Hypothalamus (tissue), 51 donors: ENCODE measurements at places on chromosomes 3 and 15.
A peak's percentile ranks its signal among the peaks of the same experiment; 100 is the strongest.

DNA sequence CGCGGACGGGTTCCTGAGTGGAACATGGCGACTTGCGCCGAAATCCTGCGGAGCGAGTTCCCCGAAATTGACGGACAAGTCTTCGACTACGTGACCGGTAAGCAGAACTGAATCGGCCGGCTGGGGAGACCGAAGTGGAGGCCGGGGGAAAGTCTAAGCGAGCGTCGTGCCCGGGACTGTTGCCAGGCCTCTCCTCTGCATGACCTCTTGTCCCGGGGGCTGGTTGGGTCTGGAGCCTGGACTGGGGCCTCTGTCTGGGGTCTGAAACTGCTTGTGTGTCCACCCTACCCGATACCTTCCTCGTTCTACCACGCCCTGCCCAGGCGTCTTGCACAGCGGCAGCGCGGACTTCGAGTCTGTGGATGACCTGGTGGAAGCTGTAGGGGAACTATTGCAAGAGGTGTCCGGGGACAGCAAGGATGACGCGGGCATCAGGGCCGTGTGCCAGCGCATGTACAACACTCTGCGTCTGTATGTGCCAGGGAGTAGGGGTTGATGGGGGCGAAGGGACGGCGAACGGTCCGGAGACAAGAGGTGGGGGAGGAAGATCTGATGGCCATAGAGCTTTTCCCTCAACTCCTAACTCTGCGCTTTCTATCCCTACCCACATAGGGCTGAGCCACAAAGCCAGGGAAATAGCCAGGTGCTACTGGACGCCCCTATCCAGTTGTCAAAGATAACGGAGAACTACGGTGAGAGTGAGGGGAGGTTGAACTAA is at the start of gene ABCF3:
Gene ABCF3, plus strand, starts transcription at position 16 of the 718 bp plus-strand sequence. Its CDS starts 9 bp downstream, at position 25.
- DNase-seq: peak; percentile 70

- DNase-seq: no peak
Measured at GRCh38 chr3:129695230-129695629, 88.8 kb upstream of the PLXND1 start.

DNA sequence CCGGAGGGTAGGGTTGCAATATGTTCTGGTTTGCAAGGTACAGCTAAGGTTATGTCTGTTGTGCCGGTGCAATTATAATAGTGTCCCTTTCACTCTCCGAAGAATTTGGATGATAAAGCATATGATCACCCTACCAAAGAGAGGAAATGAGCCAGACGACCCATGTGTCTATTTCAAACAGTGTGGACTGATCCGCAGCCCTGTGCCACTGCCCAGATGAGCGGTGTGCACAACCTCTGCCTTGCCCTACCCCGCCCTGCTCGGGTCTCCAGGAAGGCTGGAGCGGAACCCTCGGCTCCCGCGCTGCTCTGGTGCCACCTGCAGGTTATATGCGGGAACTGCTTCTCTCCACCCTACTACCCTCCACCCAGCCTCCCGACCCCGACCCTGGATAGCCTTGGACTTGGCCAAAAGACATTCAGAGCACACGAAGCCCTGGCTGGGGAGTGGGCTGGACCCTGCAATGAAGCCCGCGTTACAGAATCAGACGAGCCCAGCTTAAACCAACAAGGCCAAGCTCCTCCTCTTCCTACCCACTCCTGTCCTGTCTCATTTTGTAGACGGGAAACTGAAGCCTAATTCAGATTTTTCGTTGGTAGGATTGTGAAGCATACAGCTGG is 68.4 kb upstream of the CHRNB4 start:
- DNase-seq: peak; percentile 31

- no peak for DNase-seq
Measured at GRCh38 chr3:54871867-54872266, 56.0 kb downstream of the LRTM1 start.

GRCh38 chr15:45304711-45305110 is 52.7 kb downstream of the SLC28A2 start:
- DNase-seq: no peak

- DNase-seq: peak; percentile 10
Measured at GRCh38 chr3:8301977-8302735, 199.5 kb upstream of the LMCD1 start.

GRCh38 chr3:100277255-100277800 is 16.5 kb downstream of the TBC1D23 start:
- DNase-seq: no peak

DNA sequence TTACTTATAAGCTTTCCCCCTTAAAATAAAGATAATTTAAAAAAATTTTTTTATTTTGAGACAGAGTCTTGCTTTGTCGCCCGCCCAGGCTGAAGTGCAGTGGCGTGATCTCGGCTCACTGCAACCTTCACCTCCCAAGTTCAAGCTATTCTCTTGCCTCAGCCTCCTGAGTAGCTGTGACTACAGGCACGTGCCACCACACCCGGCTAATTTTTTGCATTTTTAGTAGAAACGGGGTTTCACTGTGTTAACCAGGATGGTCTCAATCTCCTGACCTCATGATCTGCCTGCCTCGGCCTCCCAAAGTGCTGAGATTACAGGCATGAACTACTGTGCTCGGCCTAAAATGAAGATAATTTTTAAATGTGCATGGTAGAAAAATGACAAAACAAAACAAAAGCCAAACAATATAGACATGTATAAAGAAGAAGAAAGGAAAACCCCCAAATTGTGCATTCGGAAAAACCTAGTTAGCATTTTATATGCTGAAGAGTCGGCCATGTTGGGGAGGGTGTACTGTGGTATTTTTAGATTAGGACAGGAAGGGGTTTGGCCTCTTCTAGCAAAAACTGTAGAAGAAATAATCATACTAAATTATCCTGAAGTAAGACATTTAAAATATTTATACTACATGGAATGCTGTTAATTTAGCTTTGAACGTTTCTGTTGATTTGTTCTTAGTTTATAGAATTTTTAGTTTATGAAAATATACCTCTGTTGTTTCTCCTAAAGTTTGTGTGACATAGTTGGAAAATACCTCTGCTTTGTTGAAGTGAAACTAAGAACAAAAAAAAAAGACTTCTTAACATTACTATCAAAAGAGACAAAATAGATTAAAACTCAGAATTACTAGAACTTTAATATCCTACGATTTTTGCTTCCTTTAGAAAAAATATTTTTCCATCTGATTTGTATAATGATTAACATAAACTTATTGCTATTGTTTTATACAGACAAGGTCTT is 7.4 kb downstream of the APPL1 start:
- no peak for DNase-seq

DNA sequence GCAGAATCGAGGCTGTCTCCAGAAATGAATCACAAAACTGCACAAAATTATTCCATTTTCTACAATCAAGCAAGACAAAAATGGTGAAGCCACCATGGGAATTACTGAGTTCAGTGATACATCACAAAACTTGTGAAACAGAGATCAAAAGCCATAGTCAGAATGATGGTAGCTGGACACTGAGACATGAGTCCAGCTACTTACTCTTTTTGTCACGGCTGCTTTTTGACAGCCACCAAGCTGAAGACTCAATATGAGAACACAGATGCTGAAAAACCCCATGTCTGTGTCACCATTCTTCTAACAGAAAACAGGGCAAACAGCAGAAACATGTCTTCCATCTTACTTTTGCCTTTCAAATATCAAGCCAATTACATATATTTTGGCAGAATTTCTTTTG is 237.6 kb downstream of the LPP start:
- DNase-seq: no peak

DNA sequence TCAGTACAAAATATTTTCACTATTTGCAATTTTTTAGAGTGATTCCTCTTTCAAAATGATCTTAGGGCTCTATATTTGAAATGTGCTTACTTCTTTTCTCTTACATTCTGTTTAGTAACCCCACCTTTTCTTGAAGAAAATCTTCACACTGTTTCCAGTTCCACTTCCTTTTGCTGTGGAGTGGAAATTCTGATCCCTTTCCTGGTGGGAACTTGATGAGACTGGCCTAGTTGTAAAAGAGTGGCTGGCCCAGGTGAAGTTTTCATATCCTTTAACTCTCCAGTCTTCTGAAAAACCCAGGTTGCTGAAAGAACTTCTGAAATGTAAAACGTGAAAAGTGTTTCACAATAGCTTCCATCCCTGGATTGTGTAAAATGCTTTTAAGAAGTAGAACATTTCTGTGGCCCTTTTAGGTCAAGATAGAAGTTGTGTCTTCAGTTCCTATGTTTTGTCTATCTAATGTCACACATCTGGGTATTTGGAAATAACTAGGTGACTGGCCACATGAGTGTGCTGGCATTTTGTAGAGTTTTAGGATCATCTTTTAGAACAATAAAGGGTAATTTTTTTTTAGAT is 84.8 kb upstream of the LRIG1 start:
- no peak for DNase-seq

- no peak for DNase-seq
Measured at GRCh38 chr15:75030023-75030413, 6.6 kb downstream of the PPCDC start.

DNA sequence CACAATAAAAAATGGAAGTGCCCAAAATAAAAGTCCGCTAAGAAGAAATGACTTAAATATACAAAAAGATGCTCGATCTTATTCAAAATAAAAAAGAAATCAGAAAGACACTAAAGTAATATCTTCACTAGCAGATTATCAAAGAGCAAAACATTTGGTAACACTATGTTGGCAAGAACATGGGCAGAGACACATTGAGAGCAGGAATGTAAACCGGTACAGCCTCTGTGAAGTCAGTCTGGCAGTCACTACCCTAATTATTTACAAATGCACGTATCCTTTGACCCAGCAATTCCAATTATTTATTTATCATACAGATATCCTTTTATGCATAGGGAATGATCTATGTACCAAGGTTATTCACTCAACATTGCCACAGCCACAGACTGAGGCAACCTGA is 34.5 kb downstream of the TBL1XR1 start:
- DNase-seq: no peak

GRCh38 chr15:33932734-33933133 is 35.6 kb upstream of the CHRM5 start:
- no peak for DNase-seq

DNA sequence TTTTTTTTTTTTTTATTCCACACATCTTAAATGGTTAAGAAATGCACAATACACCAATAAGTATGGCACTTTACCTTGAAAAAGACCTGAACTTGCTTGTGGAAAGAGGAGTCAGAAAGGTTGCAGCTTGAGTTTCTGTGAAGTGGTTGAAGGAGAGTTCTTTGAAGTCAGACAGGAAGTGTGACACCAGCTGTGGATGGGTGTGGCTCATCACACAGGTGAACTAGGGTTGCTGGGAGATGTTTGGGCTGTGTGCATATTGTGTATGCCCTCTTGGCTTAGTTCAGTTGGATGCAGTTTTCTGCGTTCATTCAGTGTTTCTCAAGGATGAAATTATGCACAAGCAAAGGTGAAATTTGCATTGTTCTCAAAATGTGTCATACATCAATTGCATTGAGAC is 6.3 kb downstream of the AEN start:
- no peak for DNase-seq

GRCh38 chr3:130772129-130772528 is 25.5 kb upstream of the PIK3R4 start:
- no peak for DNase-seq

DNA sequence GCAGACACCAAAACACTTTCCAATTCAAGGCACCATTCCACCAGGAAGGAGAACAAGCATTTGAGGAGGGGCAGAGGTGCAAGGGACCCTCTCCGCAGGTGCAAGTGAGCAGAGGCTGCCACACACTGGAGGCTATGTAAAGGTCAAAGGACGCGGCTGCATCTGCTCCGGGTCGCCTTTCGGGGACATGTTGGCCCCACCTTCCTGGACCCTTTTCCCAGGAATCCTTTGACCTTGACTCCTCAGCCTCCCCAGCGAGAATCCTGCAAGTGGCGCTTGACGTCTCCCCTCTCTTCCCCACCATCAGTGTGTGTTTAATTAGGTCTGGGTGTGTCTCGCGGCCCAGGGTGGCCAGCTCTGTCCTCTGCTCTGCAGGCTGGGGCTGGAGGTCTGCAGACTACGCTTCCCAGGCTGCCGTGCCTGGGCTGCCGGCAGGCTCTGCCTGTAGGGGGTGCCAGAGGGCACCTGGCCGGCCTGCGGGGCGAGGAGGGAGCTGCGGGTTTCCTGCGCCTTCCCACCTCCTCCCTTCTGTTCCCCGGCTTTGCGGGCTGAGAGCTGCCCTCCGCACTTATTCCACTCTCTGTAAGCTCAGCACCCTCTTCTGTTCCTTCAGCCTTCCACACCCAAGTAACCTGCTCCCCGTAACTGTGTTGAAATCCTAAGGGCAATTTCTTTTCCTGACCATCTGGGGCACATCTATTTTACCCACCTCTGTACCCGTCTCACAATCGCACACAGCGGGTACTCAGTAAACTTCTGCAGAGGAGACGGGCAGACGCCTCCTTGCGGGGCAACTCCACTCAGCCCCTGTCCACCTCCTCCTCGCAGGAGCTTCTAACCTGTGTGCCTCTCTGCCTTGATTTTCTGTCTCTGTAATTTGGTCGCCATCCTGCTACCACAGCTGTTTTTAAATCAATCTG is 129.8 kb downstream of the NSMCE3 start:
- DNase-seq: peak; percentile 14

DNA sequence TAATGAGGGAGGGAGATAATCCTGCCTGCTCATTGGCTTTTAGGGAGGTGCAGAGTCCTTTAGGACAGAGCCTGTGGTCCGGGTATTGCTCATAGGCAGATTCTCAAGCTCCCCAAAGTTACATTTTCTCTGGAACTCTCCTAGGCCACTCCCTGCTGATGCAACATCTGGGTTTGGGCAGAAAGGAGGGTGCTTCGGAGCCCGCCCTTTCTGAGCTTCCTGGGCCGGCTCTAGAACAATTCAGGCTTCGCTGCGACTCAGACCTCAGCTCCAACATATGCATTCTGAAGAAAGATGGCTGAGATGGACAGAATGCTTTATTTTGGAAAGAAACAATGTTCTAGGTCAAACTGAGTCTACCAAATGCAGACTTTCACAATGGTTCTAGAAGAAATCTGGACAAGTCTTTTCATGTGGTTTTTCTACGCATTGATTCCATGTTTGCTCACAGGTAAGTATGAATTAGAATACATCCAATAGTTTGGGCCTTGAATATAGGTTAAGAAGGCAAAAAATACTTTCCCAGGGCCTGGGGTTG is at the start of gene IL20RB:
Gene IL20RB, plus strand, starts transcription at position 233 of the 538 bp plus-strand sequence. Its CDS starts 131 bp downstream, at position 364.
- DNase-seq: no peak

DNA sequence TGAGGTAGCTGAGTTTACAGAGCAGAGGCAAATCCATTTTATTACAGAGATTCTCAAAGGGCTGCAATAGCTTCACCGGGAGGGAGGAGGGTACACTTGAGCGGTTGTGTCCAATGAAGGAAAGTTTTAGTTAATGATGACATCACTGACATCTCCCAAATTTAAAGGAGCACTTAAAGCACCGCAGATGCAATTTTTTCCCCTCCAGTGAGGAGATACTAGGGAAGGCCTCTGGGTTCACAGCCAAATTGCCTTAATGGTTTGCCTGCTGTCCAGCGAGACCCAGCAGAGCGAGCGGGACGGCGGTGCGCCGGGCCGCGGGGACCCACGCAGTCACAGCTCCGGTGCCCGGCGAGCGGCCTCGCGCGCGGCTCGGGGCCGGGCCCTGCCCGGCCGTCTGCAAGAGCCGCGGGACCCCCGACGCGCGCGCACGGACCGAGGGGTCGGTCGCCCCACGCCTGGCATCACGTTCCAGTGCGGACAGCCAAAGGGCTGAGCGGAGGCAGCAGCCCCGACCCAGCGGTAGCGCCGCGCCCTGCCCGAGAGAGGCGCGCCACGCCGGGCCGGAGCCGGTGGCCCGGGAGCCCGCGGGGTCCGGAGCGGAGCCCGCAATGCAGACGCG is 160.5 kb upstream of the CHRNA7 start:
- DNase-seq: no peak

- DNase-seq: no peak
Measured at GRCh38 chr3:172679599-172679998, 31.3 kb downstream of the NCEH1 start.
